ENCODE measurements at places on chromosomes 2 and 18. TPM values are rescaled to one million over a fixed set of nuclear protein-coding genes. Genes with fewer than 3 reads are reported as not detected.

DNA sequence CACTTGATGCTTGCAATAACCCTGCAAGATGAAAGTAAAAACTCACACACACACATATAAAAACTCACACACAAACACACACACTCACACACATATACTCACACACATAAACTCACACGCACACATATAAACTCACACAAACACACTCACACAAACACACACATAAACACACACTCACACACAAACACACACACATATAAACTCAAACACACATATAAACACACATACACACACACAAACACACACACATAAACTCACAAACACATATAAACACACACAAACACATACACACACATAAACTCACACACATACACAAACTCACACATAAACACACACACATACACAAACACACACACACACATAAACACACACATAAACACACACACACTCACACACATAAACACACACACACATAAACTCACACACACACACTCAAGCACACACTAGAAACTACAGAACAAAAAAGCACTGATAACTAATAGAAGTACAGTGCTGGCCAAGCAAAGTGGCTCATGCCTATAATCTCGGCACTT is 117.7 kb upstream of the TEKT4 start:
- no peaks in the 10 kb centered on the region for H3K36me3 ChIP-seq
- no peak overlapping the region for H3K4me3 ChIP-seq
- H3K27me3 ChIP-seq, result peaks cover 2% of the 10 kb centered on the region

DNA sequence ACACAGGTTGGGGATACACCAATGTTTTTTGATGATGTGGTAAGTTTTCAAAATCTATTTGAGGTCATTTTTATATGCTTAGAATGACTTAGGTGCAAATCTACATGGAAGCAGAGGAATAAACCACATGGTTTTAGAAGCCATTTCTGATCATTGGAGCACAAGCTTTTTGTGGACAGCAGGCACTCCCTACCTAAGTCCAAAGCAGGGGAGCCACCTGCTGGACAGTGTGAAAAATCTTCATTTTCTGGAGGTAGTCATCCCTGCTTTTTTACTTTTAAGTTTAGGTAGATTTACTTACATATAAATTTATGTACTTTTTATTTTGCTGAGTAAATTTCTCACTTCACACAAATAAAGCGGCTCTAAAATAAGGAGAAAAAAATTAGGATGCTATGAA is 323.2 kb downstream of the PLCL1 start:
- H3K27ac ChIP-seq, result no peak overlapping the region
- DNase-seq, result peak; percentile 56
- H3K4me3 ChIP-seq, result no peak overlapping the region
- no peaks in the 10 kb centered on the region for H3K27me3 ChIP-seq

DNA sequence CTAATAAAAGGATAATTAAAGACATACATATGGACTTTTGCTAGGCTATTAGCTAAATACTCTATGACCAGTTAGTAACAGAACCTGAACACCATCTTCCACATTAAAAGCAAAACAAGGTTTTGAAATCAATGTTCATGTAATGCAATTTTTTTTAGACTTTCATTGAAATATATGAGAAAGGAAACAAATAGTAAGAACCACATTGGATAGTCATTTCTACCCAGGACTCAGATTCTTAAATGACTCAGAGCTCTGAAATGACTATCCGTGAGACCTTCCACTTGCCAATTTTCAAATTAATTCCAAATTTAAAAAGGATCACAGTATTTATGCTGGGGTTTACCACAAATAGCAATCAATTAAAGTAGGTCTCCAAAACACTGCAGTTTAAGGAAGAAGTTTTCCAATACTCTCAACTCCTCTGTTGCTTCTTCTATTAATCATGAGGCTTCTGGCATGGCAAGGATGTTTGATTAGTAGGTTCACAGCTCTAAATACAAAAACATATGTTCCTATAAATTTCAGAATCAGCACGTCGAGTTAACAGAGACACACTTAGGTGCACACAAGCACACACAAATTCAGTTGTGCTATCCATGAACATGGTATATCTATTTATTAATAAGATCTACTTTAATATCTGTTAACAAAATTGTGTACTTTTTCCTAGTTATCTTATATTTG is 841.0 kb downstream of the RNF144A start:
- H3K36me3 ChIP-seq, result no peaks in the 10 kb centered on the region
- H3K4me1 ChIP-seq, result no peaks in the 10 kb centered on the region
- no peak overlapping the region for H3K27ac ChIP-seq
- H3K27me3 ChIP-seq, result no peaks in the 10 kb centered on the region
- no peak for DNase-seq

- H3K27me3 ChIP-seq, result no peaks in the 10 kb centered on the region
- H3K4me3 ChIP-seq, result no peak overlapping the region
- H3K27ac ChIP-seq, result no peak overlapping the region
- H3K36me3 ChIP-seq, result no peaks in the 10 kb centered on the region
- no peak for DNase-seq
These were observed 59.6 kb downstream of the ITGB6 start for GRCh38 chr2:160140471-160140870.

GRCh38 chr18:25827228-25827627 is 263.2 kb downstream of the SS18 start:
- H3K36me3 ChIP-seq, result no peaks in the 10 kb centered on the region
- H3K27ac ChIP-seq, result no peak overlapping the region
- H3K4me1 ChIP-seq, result peaks cover 15% of the 10 kb centered on the region

ERLEC1 gene
- total RNA-seq, result 66.7 TPM

RAB6C gene
- total RNA-seq, result not detected
